ENCODE measurements at places on chromosomes 4 and X.

DNA sequence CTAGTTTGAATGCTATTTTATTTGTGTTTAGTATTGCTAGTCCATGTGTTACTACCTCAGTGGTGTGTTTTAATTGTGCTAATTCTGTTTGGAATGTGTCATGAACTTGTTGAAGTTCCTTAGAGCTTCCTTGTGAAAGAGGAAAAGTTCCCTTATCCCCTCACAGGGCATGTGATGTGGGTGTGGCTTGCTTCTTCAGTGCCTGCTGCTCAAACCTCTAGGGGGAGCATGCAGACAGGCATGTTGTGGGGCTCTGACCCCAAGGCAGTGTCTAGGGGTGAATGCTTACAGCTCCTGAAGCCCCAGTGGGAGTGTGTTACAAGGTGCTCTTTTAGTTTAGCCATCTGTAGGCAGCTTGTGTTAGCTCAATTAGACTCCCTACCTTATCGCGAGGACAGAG, 86.5 kb downstream of the MAGED4 start:
- no peak for DNase-seq

DNA sequence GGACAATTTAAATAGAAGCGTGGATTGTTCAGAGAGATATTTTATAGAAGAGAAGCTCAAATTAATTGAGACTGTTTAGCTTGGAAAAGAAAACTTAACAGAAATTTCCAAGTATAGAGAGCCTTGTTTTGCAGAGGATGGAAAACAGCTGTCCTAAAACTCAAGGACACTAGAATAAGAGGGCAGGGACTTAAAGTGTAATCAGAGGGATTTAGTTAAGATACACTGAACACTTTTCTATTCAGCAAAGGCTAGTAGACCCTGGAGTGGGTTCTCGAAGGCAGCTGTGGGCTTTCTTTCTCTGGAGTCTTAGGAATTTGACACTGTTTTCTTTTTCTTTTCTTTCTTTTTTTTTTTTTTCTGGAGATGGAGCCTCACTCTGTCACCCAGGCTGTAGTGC, 92.7 kb upstream of the ARX start:
- no peak for DNase-seq

GRCh38 chr4:24770032-24770584, 25.3 kb upstream of the SOD3 start:
- DNase-seq = peak; percentile 44

DNA sequence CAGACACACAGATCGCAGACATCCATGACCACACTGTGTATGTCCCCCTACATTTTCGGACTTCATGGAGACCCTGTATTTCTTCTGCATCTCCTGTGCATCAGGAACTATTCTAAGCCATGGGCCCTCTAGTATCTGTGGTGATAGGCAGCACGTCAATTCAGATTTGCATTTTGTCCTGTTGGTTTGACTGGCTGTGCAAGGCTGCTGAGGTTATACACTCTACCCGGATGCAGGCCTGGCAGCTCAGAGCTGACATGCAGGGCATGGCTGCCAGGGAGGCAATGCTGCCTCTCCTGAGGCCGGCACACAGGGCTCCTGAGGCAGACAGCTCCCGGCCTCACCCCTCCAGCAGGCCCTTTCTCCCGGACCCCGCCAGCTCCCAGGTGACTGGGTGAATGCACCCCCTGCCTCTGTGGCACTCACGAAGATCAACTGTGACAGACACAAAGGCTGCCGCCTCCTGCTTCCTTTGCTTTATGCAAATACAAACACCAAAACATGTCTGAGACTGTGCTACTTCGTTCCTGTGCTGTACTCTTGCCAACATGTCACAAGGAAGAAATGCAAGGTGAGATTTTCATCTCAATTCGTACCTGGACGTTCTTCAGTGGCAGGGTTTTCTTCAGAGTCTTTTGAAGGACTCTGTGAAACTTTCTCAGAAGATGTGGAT, 51.0 kb downstream of the NSG1 start:
- no peak for DNase-seq

DNA sequence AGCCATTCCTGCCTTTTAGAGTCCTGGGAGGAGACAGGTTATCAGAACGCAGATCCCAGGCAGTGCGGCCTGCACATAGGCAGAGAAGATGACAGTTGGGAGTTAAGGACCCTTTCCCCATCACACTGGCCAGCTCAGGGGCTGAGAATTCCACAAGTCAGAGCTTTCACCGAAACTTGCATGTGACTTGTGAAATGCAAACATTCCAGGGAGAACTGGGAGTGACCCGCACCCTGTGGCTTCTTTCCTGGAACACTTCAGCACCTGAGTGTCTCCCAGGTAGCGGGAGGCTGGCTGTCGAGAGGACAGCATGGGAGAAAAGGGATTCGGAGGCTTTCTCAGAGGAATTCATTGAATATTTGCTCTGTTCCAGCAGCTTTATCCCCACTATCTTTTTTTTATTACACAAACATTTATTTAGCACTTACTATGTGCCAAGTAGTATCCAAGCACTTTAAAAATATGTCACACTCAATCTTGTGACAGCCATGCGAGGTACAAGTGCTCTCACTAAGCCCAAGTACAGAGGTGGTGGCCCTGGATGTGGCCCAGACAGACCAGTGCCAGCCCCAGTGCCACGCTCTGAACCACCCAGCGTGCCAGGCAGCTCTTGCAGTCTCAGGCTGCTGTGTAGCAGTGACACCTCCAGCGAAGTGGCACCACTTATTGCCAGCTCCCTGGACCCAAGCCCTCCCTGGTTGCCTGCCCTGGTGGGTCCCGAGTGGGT, 100.5 kb downstream of the PHKA2 start:
- no peak for DNase-seq

DNA sequence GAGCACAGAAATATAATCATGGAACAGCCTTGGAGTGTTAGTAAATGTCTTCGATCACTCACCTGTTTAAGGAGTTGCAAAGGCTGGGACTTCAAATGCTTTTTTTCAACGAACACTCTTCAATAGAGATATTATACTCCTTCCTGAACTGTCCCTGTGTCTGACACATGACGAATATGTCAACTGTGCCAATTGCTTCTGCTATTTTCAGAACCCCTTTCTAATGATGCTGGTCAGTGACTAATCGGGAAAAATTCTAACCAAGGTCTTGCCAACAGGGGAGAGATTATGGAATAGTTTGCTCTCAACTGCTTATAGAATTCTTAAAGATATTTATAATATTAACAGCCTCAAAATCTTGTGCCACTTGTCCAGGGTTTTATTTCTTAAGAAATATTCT, 8.5 kb upstream of the KLHL34 start:
- DNase-seq = no peak

- no peak for DNase-seq
Observed at GRCh38 chr4:183304067-183304466, 16.0 kb downstream of the CLDN22 start.

- DNase-seq = peak; percentile 70
Observed at GRCh38 chr4:183499389-183499788, 5.5 kb upstream of the ING2 start.

DNA sequence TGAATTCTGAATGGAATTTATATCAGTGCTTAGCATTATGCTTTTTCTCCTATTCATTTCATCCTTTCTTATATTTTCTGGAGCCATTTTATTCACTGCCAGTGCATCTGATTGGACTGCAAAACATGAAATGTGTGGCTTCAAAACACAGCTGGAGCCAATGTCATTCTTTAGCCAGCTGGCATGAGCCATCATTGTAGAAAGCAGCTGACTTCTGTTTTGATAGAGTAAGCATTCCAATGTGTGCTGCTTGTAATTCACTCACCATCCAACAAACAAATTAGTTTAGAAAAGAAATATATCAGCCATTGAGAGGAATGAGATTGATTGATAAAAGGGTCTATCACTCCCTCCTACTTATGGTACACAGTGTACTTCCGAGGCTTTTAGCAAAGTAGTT, 2616.0 kb downstream of the ARAP2 start:
- DNase-seq = no peak

Data from DMS53 (cell line).